Stimulated activated CD4-positive, alpha-beta T cell treated with anti-CD3 and anti-CD28 coated beads, Interleukin-15, amount 100 ng/mL, for 1 hour (primary cell): ENCODE measurements at places on chromosomes 11 and 22.

DNA sequence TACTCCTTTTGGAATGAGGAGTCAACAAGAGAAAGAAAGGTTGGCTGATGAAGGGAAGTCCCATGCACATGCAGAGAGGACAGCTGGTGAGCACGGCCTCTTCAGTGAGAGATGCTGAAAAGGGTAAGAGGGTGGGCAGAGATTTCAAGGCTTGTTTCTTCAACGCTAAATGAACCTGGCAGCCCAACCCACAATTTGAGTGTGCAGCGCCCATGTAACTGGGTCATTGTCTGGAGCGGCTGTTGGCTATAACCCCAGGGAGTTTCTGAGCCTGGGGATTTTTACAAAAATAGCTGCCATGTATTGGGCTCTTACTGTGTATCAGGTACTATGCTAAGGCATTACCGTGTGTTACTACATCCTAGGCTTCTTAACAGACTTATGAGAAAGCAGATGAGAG lies 594.1 kb downstream of the ETS1 start:
- DNase-seq, result no peak

DNA sequence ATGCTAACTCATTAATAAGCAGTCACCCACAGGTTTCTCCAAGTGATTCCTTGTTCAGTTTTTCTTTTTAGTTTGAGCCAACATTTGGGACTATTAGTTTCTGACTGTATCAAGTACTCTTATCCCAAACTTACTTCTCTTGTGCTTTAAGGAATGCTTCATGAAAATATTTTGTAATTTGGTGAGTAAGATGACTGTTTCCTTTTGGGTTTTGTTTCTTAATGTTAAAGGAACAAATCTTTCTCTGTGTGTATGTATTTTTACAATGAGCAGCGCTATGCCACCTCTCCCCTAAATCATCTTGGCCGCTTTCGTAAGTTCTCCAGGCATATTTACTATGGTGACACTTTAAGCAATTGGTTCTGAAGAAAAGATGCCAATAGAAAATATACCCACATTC lies 72.4 kb downstream of the LDLRAD3 start:
- no peak for DNase-seq

GRCh38 chr11:118418766-118419165 lies 17.4 kb downstream of the ATP5MG start:
- DNase-seq, result no peak

DNA sequence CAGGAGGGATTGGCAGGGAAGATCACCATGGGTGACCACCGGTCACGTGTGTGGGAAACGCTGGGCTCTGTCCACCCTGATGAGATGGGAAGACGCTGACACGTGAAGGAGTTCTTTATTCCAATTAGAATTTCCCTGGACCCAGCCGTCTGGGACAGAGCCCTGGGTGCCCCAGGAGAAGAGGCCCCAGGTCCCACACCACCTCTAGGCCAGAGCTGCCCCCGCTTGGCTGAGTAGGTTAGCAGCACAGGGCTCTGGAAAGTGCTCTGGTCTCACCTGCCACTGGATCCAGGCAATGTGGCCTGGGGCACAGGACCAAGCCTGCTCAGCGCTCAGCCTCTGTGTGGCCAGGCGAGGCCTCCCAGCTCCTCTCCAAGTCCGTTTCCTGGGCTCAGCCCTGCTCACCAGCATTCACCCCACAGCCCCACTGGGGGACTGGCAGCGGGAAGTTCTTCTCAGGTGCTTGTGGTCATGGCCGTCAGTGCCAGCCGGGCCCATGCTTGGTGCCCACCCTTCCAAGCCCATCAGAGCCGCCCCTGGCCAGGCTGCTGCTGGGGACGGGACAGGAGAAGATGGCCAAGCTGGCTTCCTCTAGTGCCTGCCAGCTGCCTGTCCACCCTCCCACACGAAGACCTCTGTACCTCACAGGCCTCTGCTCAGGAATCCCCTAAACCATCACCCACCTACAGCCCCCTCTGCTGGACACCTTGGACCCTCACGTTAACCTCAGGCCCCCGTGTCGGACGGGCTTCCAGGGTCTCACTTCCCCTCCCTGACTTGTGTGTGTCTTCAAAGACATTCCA lies 62.5 kb upstream of the FGF3 start:
- no peak for DNase-seq

- no peak for DNase-seq
Observed at GRCh38 chr11:123519055-123519796, 89.2 kb downstream of the GRAMD1B start.

DNA sequence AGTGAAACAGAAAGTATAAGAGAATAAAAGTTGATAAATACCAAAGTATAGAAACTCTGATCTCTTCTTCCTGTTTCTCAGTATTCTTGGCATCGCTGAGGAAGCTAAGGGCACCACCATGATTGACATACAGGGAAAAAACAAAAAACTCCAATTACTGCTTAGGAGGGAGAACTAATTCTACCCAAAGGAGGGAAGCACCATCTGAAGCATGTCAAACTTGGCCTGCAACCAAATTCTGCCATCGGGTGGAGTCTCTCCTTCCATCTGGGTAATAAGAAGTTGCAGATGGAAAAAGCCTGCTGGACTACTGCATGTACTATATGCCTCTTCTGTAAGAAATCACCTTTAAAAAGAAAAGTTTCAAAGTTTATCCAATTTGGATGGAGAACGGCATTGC lies 30.5 kb upstream of the PPP2R1B start:
- no peak for DNase-seq

DNA sequence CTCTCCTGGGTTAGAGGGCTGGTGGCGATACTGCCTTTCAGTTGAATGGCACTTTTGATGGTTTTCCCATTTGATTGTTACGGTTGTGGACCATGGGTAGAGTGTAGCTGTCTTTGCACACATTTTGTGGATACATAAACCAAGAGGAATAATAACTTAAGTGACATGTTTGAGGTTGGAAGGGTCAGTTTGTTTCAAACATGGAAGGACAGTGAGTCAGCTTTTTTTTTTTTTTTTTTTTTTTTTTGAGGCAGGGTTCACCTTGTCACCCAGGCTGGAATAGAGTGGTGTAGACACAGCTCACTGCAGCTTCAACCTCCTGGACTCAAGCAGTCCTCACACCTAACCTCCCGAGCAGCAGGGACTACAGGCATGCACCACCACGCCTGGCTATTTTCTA lies 41.1 kb downstream of the PPFIA1 start:
- DNase-seq, result no peak

DNA sequence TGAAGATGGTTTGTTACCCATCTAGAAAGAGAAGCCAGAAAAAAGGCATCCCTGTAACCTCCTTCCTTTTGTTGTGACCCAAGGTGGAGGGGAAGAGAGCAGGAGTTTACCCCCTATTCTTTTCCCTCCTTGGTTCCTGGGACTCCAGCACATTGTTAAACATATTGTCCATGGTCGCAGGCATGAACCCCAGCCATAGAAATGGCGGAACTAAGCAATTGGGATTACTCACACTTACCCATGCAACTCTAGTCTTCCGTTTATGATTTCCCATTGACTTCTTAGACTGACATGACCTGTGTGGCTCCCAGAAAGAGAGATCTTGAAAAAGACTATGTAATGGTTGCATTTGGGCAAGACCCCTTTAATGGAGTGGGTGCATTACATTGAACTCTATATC lies 45.4 kb downstream of the OR4C46 start:
- no peak for DNase-seq

- no peak for DNase-seq
Observed at GRCh38 chr11:38274031-38274430, 1676.0 kb upstream of the RAG2 start.

- DNase-seq, result no peak
Observed at GRCh38 chr11:1238767-1239595, 16.1 kb downstream of the MUC5B start.

- no peak for DNase-seq
Observed at GRCh38 chr11:132472411-132473172, 1059.7 kb downstream of the OPCML start.

- DNase-seq, result no peak
Observed at GRCh38 chr11:57248780-57249383, 11.8 kb upstream of the APLNR start.

DNA sequence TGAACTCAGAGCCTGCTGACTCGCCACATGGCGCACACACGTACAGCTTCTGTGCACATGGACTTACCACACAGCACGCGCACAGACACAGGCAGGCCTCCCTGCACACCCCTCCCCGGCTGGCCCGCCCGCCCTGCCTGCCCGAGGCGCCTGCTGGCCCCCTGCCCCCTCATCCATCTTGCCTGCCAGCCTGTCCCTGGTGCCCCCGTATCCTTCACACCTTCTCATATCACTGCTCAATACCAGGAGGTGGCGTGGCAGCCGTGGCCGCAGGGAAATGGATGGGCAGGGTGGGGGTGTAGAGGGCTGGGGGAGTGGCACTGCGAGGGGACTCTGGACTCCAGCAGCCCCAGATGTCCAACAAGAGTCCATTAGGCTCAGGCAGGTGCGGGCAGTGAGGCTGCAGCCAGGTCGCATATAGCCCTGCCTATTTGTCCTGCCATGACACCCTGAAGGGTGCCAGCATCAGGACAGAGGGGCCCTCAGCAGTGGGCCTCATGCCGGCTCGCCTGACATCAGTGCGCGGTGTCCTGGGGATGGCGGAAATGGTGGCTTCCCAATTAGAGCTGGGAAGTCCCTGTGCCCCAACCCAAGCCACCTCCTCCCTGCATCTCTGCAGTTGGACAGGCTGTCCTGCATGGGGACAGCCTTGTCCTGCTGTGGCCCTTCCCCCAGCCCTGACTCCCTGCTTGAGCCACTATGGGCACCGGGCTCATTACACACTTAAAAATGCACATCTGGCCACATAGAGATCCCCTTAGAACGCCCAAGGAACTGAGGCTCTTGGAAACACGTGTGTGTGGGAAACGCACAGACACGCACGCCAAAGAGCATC lies 2.0 kb upstream of the TBX10 start:
- no peak for DNase-seq

DNA sequence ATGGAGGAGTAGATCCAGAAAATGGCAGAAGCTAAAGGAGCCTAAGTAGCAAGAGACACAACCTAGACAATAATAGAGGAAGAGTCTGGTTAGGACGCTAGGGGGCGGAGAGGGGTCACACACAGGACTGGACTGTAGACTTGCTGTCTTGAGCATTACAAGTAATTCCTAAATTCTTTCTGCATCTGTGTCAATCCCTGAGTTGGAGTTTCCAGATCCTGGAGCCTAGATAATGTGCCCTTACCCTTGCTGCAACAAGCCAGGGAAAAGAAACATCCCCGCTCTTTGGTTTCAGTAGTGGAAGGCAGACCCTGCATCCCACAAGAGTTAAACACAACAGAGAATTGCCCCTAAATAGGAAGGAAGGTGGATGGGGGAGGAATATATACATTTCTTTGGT lies 14.9 kb upstream of the CCDC73 start:
- DNase-seq, result peak; percentile 15

GRCh38 chr22:44482776-44483175 lies 15.3 kb downstream of the RTL6 start:
- no peak for DNase-seq

GRCh38 chr11:66363805-66364535 lies 7.6 kb downstream of the SLC29A2 start:
- peak; percentile 31 for DNase-seq

DNA sequence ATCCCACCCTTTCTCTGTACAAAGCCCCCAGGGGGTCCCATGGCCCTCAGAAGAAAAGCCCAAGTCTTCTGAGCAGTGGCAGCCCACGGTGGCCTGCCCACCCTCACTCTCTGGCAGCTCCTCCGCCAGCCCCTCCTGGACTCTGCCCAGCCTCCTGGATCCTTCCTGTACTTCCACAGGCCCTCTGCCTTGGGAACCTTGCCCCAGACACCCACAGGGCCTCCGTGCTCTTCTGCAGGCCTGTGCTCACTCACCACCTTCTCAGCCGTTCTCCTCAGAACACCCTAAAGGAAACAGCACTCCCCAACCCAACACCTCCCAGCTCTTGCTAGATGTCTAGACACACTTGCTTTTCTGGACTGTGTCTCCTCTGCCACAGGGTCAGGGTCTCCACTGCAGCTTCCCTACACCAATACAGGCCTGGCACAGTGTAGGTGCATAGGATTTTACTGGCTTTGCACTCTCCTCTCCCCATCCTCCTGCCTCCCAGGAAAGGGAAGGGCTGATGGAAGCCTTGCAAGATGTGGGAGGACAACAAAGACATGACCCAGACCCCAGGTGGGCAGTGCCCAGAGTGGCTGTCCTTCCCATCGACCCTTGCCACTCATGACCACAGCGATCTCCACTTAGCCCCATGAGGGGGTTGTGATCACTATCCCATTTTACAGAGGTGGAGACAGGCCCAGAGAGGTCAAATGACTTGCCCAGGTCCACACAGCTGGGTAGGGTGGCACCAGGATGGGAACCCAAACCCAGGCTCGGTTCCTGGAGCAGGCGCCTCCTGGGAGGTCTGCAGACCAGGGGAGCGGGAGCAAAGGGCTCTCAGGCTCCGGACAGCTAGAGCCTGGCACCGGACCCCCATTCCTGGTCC lies 2.0 kb downstream of the SCARF2 start:
- DNase-seq, result no peak

DNA sequence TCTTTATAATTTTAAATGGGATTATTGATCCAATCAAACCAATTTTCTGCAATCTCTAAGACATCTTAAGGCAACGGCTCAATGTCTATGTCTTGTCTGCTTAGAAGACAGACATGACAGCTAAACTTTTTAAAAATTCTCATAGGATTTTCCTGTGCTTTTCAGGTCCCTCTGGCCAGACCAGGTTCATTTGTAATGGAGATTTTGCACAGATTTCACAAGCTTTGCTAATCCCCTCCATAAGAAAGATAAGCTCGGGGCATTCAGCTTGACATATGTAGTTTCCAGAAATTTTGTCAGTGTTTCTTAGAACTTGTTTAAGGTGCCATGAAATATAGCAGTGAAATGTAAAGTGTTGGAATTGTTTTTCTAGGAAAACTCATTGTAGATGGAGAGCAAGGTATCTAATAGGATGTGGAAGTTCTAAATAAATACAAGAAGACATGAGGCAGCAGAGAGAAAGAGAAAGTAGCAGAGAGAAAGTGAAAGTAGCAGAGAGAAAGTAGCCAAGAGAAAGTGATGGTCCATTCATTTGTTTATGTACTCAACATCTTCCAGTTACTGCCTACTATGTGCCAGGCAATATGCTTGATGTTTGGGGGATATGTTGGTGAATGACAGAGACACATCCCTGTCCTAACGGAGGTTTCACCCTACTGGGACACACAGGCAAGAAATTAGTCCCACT lies 219.1 kb upstream of the ARHGAP42 start:
- DNase-seq, result no peak

DNA sequence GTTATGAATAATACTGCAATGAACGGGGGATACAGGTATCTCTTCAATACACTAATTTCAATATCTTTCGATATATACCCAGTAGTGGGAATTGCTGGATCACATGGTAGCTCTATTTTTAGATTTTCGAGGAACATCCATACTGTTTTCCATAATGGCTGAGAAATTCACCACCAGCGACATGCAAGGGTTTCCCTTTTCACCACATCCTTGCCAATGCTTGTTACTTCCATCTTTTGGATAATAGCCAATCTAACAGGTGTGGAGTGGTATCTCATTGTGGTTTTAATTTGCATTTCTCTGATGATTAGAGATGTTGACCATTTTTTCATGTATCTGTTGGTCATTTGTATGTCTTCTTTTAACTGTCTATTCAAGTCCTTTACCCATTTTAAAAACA lies 5.9 kb downstream of the IL10RA start:
- no peak for DNase-seq
